Activated CD8-positive, alpha-beta memory T cell treated with anti-CD3 and anti-CD28 coated beads, Interleukin-2, amount 50 U/mL, for 48 hours (primary cell): ENCODE measurements at places on chromosomes 12 and 14.

DNA sequence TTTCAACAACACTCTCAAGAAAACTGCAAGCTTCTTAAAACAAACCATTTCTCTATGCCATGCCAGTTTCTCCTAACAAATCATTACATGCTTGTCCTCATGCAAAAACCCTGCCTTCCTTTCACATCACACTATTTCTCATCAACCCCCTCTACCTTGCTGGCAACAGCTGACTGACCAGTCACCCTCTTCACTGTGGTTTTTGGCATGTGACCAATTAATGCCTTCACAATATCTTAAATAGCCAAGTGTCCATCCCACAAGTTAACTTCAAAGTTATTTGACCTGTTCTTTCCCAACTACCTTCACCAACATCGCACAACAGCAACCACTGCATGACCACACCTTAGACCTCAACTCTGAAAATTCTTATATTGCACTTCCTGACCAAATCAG, 159.6 kb downstream of the CEP128 start:
- DNase-seq = no peak

DNA sequence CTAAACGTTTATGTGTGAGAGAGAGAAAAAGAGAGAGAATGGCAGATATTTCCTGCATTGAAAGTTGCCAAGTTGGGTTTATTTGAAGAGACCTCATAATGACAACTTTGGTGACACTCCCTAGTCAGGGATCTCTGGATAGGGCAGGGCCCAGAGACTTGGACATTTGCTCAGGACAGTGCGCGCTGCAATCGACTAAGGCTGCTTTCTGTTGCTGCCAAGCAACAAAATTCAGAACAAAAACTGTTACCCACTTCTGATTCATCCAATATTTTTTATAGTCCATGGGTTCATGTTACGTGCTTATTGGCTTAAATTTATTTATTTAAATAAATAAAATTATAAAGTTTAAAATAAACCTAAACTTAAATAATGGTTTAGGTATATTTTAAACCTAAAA, 34.2 kb downstream of the PTGER2 start:
- no peak for DNase-seq

- peak; percentile 38 for DNase-seq
Measured at GRCh38 chr14:72740966-72741825, 152.7 kb downstream of the DPF3 start.

- DNase-seq = no peak
Measured at GRCh38 chr14:65423982-65424381, 11.5 kb downstream of the FUT8 start.

- DNase-seq = no peak
Measured at GRCh38 chr12:93197067-93197593, 180.6 kb upstream of the NUDT4 start.

- no peak for DNase-seq
Measured at GRCh38 chr14:95761436-95761835, 47.5 kb upstream of the TCL1A start.

- DNase-seq = no peak
Measured at GRCh38 chr12:47560415-47560814, 145.4 kb downstream of the RPAP3 start.

- no peak for DNase-seq
Measured at GRCh38 chr14:58465421-58465820, 37.9 kb downstream of the KIAA0586 start.

DNA sequence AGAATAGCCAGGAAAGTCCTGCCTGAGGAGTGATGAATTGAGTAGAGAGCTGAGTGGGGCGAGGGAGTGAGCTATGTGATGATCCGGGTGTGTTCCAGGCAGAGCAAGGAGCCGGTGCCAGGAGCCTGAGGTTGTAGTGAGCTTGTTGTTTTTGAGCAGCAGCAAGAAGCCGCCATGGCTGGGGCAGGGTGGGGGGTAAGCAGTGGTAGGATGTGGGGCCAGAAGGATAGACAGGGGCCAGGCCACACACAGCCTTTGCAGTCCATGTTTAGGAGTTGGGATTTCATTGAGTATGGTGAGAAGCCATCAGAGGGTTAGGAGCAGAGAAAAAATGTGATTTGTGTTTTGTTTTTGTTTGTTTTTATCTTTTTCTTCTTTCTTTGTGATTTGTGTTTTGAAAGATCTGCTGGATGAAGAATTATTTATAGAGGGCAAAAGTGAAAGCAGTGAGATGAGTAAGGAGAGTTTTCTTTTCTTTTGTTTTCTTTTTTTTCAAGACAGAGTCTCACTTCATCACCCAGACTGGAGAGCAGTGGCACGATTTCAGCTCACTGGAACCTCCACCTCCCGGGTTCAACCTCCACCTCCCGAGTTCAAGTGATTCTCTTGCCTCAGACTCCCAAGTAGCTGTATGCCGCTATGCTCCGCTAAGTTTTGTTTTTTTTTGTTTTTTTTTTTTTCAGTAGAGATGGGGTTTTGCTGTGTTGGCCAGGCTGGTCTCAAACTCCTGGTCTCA, 92.3 kb upstream of the BCAT1 start:
- DNase-seq = no peak

GRCh38 chr14:97306760-97307246, 509.6 kb downstream of the VRK1 start:
- no peak for DNase-seq

- no peak for DNase-seq
Measured at GRCh38 chr14:64693810-64694165, 10.4 kb upstream of the PLEKHG3 start.

GRCh38 chr12:129558036-129558435, 345.8 kb downstream of the TMEM132D start:
- DNase-seq = no peak

- DNase-seq = no peak
Measured at GRCh38 chr12:102993537-102993936, 36.1 kb downstream of the ASCL1 start.

- DNase-seq = no peak
Measured at GRCh38 chr12:59396519-59396918, 199.3 kb upstream of the SLC16A7 start.

DNA sequence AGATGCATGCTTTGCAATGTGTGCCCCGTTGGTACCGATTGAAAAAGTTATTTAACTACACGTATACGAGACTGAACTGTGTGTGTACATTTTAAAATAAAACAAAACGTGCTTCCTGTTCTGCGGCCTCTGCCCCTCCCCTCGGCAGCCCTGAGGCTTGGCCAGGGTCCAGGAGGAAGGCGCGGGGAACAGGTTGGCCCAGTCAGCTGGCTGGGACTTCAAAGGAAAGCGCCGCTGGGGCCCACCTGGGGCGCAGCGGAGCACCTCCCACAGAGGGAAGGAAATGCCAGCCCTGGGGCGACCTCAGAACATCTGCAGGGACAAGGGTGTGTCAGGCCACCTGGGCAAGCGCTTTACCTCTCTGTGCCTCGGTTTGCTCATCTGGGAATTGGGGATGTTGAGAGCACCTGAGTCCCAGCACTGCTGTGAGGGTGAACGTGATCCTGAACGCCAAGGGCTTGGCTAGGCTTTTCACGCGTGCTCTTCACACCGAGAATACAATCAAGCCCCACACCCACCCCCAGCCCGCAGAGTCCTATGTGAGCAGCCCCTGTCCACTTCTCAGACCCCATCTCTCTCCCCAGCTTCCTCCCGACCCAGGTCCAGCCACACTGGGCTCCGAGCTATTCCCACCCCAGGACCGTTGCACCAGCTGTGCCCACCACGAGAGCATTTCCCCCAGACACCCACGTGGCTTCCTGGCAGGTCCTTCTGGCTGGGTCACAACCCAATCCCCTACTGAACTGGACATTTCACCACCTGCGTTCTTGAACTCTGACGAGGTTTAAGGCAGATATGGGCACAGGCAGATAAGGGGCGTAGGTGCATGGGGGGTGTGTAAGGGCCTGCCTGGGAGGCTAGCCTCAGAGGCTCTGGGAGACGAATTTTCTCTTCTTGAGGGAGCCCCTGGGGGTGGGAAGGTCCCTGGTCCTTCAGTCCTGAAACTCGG, 41.9 kb upstream of the NCOR2 start:
- peak; percentile 80 for DNase-seq

GRCh38 chr12:102005256-102005655, 56.5 kb downstream of the WASHC3 start:
- no peak for DNase-seq

DNA sequence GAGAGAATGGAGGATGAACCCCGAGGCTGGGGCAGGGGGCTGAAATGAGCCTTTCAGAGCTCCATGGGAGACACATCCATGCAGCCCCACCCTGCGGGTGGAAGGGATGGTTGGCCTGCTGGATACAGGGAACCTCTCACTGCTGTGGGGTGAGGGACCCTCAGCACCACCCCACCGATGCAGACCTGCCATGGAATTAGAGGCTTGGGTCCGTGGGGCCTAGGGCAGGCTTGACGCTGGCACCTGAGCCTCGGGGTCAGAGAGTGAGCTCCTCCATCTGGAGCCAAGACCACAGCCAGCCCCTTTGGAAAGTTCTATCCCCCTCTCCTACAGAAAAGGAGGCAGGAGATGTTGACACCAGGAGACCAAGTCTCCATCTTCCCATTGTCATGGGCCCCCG, 7.4 kb upstream of the KRT74 start:
- DNase-seq = no peak

GRCh38 chr14:42965512-42965911, 1358.8 kb downstream of the LRFN5 start:
- no peak for DNase-seq

DNA sequence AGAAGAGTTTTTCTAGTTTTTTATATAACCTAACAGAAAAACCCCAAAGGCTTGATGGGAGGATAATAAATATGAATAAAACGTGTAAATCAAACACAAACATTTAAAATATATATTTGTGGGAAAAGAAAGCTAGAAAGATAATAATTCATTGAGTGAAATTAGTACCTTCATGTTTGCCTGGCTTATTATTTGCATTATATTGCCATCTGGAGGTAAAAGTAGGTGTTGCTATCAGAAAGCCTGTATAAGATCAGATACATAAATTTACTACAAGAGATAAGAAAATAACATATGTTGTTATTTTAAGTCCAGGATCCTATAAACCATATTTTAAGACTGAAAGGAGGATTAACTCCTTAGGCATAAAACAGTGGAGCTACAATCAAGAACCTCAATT, 77.7 kb downstream of the NTS start:
- no peak for DNase-seq

DNA sequence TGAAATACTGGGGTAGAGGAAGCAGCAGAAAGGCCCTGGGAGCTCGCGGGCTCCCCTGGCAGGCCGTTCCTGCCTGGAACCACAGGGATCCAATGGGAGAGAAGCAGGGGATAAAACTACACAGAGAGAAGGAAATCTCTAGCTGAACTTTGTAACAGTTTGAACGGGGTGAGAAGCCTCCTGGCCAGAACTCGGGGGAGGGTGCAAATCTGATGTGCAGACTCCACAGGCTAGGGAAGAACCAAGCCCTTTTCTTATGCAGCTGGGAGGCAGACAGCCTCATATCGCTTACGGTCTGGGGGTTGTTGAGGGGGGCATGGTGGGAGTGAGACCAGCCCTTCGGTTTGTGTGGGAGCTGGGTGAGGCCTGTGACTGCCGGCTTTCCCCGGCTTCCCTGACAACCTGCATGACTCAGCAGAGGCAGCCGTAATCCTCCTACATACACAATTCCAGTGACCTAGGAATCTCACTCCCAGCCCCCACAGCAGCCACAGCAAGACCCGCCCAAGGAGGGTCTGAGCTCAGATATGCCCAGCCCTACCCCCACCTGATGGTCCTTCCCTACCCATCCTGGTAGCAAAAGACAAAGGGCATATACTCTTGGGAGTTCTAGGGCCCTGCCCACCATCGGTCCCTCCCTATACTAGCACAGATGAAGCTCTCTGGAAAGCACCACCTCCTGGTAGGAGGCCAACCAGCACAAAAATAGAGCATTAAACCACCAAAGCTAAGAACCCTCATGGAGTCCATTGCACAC, 143.0 kb downstream of the TMTC1 start:
- no peak for DNase-seq

DNA sequence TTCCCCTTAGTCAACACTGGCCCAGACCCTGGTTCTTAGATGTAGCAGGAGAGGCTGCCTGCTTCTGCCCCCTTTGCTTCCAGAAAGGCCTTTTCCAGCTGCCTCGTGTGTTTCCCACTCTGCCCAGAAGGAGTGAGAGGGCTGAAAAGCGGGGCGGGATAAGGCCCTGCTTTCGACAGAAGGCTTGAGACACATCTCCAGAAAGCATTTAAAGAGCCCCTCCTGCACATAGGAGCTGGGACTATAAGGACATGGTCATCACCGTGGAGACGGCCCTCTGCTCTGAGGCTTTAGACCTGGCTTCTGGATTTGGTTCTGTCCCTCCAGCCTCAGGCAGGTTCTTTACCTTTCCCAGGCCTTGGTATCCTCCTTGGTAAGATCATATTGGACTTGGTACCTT, 11.9 kb downstream of the CALM1 start:
- DNase-seq = no peak

- DNase-seq = no peak
Measured at GRCh38 chr14:101017209-101017608, 113.7 kb upstream of the RTL1 start.

DNA sequence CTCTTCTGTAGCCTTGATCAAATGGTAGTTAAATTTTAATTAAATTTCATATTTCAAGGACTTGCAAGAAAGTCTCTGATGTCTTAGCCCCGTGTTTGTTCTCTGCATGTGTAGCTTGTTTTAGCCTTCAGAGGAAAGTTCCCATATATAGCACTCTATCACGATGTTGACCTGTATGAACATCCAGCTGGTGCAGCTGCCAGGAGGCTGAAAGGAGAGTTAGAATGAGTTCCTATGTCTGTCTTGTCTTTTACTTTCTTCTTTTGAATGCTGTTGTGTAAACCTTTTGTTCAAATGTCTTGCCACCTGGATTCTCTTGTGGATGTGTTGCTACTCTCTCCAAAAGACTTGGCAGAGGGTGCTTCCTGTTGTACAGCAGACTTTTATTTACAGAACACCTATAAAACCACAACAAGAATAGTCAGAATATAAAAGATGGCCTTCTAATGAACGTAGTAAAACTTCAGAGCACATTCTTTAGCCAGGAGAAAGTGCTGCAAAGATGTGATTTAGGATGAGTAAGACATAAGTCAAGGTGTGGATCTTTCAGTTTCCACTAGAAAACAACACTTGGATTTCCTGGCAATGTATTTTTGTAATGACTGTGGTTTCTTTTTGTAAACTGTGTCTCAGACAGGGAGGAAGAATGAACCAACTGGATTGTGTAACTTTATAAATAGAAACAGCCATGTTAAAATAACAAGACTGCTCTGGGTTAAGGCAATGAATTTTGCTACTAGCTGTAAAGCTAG, 17.2 kb downstream of the NAV3 start:
- no peak for DNase-seq

- no peak for DNase-seq
Measured at GRCh38 chr12:80936642-80937390, 918 bp downstream of the LIN7A start.

DNA sequence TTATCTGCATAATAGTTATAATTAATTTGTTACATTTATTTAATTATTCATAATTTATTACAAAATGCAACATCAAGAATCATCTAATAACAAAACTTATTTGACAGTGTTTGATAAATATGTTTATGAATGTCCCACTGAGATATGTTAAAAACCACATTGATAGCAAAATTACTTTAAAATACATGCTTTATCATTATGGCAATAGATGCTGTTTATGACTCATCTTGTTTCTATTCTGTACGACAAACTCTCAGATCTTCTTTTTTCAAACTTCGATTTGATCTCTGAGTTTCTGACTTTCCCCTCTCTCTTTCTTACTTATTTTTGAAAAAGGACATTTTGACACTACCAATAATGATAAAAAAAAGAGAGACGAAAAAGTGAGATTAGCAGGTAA, 56.8 kb upstream of the LRRK2 start:
- no peak for DNase-seq
